ENCODE measurements at places on chromosomes 13 and 19. TPM values are rescaled to one million over a fixed set of nuclear protein-coding genes. Genes with fewer than 3 reads are reported as not detected.

GRCh38 chr19:29887442-29887855, 54.6 kb upstream of the URI1 start:
- DNase-seq: peak; percentile 61

DNA sequence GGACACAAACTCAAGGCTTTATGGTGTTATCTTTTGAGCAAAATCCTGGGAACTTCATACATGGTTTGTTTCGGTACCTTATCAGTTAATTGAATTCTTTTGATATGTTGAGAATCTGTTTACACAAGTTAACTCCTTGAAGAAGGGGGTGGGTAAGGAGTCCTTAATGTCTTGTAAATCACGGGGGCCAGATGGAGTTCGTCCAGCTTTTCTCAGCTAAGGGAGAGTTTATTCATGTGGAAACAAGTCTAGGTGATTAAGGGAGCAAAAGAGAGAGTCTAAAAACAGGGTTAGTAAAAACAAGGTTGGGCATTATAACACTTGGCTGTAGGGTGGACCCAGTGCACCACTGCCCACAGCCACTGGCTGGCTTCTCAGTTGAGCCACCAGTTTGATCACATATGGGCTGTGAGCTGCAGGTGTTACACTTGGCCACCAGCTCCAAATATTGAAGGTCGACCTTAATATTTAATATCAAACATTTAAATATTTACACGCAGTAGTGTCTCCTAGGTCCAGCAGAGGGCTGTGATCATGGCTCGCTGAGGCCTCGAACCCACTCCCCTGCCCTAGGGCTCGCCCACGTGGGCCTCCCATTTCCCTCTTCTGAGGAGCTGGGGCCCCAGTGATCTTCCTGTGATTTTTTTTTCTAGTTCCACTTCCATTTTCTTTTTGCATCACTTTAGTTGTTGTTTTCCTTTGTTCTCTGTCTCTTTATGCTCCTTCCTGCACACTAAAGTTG, 21.0 kb upstream of the ZNF43 start:
- no peak for DNase-seq

GRCh38 chr13:99153219-99153618, 47.4 kb upstream of the UBAC2 start:
- no peak for DNase-seq

Gene ATP4B
- total RNA-seq: not detected

Gene SERP2
- total RNA-seq: 1.4 TPM

Gene LILRA5
- not detected for total RNA-seq

DNA sequence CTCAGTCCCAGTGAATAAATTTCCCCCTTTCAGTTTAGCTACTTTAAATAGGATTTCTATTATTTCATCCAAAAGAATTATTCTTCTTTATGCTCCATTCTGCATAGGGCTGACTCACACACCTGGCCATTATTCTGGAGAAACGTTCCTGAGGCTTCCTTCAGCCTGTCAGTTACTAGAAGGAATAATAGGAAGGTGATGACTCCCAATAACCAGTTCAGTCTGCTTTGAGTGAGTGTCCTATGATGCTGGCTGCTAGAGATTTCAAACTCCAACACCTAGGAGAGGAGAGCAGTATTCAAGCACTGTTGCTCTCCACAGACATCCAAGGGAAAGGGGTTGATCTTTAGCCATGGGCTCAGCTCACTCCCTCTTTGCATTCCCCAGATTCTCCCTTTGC, 117.8 kb downstream of the KCTD12 start:
- no peak for DNase-seq

DNA sequence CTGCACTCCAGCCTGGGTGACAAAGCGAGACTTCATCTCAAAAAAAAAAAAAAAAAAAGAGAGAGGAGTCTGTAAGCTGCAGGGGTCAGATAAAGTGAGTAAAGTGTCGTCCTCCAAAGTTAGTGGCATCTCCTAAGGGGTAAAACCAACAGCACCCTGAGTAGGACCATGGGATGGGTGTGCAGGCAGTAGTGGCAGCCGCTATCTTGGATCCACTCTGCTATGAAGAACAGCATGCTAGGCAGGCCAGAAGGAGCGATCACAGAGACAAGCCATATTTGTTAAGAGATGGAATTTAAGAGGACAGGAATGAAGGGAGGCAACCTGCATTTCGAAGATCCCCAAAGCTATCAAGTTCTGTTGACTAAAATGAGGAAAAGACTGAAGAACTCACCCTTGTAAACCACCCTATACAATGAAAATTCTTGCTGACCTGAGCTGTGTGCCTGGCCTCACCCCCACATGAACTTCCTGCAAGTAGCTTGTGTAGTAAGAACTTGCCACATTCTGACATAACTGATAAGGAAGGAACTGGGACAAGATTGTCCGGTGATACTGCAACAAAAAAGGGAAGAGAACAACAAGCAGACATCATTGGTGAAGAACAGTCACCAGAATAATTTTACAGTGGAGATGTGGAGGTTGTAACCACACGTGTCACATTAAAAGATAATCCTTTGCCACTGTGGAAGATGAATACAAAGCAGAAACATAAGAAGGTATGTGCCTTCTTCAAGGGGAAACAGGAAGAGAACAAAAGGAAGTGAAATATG, 16.2 kb downstream of the DPY19L3 start:
- peak; percentile 47 for DNase-seq

Gene CGB1
- total RNA-seq: not detected

DNA sequence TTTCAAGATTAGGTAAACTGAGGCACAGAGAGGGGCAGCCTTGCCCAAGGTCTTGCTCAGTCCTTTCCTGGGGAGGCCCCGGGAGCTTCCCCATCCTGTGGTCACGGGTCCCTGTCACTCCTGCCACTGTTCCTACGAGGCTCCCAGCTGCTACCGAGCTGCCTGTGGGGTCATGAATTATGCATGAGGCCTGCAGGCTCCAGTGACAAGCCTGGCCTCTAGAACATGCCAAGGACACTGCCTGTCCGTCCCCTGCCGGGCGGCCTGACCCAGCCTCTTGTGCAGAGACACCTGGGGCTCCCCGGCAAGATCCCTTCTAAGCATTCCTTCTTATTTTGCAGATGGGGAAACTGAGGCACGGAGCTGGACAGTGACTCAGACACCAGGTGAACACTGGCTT, 2.7 kb downstream of the FCHO1 start:
- no peak for DNase-seq

Gene CD70
- 0.14 TPM for total RNA-seq

Gene ZNF729
- not detected for total RNA-seq

- DNase-seq: peak; percentile 71
Observed at GRCh38 chr19:6260912-6261650, 18.7 kb downstream of the MLLT1 start.

DNA sequence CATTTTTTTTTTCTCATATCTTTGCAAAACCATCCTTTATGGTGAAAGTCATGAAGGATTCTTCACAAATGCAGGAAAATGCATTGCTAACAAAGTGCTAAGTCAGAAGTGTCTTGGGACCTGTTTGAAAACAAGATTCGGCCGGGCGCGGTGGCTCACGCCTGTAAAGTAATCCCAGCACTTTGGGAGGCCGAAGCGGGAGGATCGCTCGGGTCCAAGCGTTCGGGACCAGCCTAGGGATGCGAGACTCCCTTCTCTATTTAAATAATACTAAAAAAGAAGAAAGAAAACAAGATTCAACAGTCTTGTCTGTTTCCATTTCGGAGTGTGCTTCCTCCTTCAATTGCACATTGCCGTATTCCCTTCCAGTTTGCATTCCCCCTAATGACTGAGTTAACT, 819 bp downstream of the EID2B start:
- DNase-seq: no peak

- DNase-seq: peak; percentile 84
Observed at GRCh38 chr19:18450931-18451836, 13.3 kb upstream of the ISYNA1 start.

DNA sequence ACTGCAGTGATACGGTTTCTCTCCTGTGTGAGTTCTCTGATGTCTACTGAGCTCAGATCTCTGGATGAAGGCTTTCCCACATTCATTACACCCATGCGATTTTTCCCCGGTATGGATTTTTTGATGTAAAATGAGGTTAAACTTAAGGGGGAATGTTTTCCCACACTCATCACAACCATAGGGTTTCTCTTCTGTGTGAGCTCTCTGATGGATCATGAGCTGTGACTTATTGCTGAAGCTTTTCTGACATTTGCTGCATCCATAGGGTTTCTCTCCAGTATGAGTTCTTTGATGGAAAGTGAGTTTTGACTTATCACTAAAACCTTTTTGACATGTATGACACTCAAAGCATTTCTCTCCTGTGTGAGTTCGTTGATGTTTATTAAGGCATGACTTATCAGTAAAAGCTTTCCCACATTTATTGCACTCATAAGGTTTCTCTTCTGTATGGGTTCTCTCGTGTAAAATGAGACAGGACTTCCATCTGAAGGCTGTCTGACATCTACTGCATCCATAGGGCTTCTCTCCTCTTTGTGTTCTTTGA, 10.6 kb upstream of the ZNF649 start:
- DNase-seq: no peak

GRCh38 chr19:661427-662196, 1.4 kb downstream of the RNF126 start:
- DNase-seq: peak; percentile 31
